Activated CD4-positive, alpha-beta memory T cell treated with anti-CD3 and anti-CD28 coated beads, Interleukin-2, amount 10 ng/mL, durations not matched to agents 7 days and 5 days (primary cell): ENCODE measurements at places on chromosomes 7 and 10. TPM values are rescaled to one million over a fixed set of nuclear protein-coding genes. Genes with fewer than 3 reads are reported as not detected.

SEC31B gene
- 138 TPM for total RNA-seq

CYP2C9 gene
- not detected for total RNA-seq

HMX3 gene
- total RNA-seq: not detected

SPRN gene
- not detected for total RNA-seq

SYT15 gene
- 0.95 TPM for total RNA-seq

ZNRF2 gene
- total RNA-seq: 18.5 TPM

UFSP1 gene
- 3.0 TPM for total RNA-seq

SEMA3A gene
- total RNA-seq: 0.30 TPM

ASIC3 gene
- 6.2 TPM for total RNA-seq

CPED1 gene
- total RNA-seq: not detected

MGAM2 gene
- total RNA-seq: not detected

ZNF92 gene
- total RNA-seq: 19.7 TPM

OPALIN gene
- not detected for total RNA-seq

CLCN1 gene
- total RNA-seq: not detected

CRHR2 gene
- total RNA-seq: not detected

CNPY1 gene
- not detected for total RNA-seq

NEURL1 gene
- total RNA-seq: 1.1 TPM

GOLGA7B gene
- 10.5 TPM for total RNA-seq

GARIN1A gene
- total RNA-seq: 0.35 TPM

NXPH1 gene
- total RNA-seq: not detected

MKX gene
- total RNA-seq: not detected

SPDYE8 gene
- total RNA-seq: not detected

HEPACAM2 gene
- total RNA-seq: not detected

DOCK1 gene
- total RNA-seq: 0.13 TPM

GPR26 gene
- total RNA-seq: not detected

LRRD1 gene
- total RNA-seq: not detected

PHKG1 gene
- total RNA-seq: 2.2 TPM

COL28A1 gene
- total RNA-seq: not detected

ASAH2 gene
- total RNA-seq: 2.1 TPM

MUC12 gene
- not detected for total RNA-seq

BLNK gene
- total RNA-seq: not detected

CARD11 gene
- total RNA-seq: 163 TPM

ABCF2 gene
- 23.1 TPM for total RNA-seq

ALDH18A1 gene
- 44.7 TPM for total RNA-seq

ANKRD7 gene
- total RNA-seq: not detected

OR2A7 gene
- total RNA-seq: 3.0 TPM

IFIT1 gene
- 69.8 TPM for total RNA-seq

GPR22 gene
- not detected for total RNA-seq

ENO4 gene
- not detected for total RNA-seq

TLX1 gene
- not detected for total RNA-seq

TSPAN13 gene
- total RNA-seq: 0.48 TPM

ASZ1 gene
- not detected for total RNA-seq

FGL2 gene
- total RNA-seq: 4.2 TPM

CTAGE8 gene
- 1.4 TPM for total RNA-seq

TFR2 gene
- 9.2 TPM for total RNA-seq

DGKB gene
- total RNA-seq: not detected

DMTF1 gene
- 97.8 TPM for total RNA-seq

PARP12 gene
- total RNA-seq: 151 TPM

CBX3 gene
- 214 TPM for total RNA-seq

CH25H gene
- not detected for total RNA-seq
